AG10803 (cell line): ENCODE measurements at places on chromosomes 4 and X.

- no peak for DNase-seq
These were observed 132.9 kb downstream of the RAP1GDS1 start for GRCh38 chr4:98394134-98394533.

DNA sequence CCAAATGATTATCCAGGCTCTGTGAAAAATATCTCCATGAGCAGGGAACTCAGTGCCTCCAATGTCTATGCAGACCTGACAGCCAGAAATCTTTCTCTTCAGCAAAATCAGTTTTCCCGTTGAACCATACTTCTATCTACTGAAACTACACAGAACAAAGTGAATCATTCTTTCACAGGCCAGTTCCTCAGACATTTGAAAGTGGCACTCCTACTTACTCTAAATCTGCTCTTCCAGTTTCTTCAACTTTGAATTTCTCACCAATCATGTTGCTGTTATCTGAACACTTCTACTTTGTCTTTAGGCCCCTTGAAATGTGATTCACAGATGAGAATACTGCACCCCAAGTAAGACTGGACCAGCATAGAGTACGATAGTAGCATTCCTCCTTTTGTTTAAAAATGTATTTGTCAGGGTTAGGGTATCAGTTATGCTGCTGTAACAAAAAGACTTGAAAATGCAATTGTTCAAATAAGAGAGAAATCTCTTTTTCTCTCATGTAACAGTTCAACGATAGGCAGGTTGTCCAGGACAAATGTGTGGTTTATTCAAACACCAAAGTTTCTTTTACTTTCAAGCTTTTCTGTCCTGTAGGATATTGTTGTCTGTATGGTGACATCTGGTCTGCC, 210.6 kb upstream of the KLF3 start:
- no peak for DNase-seq

DNA sequence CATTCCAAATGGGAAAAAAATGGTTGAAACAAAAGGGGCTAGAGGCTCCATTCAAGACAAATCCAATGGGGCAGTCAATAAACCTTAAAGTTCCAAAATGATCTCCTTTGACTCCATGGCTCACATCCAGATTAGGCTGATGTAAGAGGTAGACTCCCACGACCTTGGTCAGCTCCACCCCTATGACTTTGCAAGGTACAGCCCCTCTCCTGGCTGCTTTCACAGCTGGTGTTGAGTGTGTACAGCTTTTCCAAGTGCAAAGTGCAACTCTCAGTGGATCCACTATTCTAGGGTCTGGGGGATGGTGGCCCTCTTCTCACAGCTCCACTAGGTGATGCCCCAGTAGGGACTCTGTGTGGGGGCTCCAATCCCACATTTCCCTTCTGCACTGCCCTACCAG, 21.5 kb downstream of the SULT1B1 start:
- no peak for DNase-seq

DNA sequence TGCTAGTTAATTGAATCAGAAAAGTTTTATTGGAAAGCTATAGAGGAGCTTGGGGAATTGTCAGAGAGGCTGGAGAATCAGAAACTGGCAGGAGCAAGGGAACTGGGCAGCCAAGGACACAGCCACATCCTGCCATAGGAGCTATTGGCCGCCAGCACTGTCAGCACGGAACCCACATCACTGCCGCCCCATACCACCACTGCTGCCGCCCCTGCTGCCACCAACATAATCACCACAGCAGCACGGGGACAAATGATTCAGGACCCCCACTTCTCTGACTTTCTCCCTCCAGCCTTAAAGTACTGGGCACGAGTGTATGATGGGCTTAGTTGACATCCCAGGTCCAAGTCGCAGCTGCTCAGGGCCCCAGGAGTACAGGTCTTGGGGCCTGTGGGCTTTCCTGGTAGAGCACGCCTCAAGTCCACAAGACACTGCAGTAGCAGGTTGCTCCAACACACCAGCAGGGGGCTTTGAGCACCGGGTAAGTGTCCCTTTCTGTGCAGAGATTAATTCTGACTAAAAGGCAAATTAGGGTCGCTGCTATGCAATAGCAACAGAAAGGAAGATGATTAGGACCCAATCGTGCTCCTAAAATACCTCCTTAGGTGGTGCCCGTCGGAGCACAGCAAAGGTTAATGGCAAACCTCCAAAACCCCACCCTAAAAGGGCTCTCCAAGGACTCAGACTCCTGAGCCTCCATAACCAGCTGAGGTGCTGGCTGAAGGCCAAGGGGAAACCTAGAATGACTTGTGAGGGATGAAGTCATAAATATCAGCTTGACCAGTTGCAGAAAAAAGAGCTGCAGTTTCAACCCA, 6.9 kb downstream of the PJA1 start:
- DNase-seq = peak; percentile 35

GRCh38 chrX:20128670-20129069, 12.0 kb upstream of the MAP7D2 start:
- no peak for DNase-seq

DNA sequence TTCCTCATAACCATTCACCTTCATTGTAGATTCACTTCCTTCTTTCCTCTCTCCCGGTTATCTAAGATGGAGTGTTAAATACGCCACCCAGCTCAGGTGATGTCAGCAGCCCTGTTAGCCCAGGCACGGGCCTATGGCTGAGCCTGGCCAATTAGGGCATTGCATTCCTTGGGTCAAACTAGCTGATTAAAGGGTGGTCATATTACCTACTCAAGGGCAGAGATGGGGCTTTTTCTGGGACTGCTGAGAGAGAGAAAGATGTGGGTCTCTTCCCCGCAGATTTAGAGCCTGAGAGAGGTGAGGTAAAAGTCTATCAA, 39.9 kb upstream of the AFAP1 start:
- DNase-seq = no peak

GRCh38 chr4:112753333-112753732, 116.4 kb downstream of the LARP7 start:
- no peak for DNase-seq

GRCh38 chr4:118325431-118325830, 27.4 kb downstream of the PRSS12 start:
- peak; percentile 32 for DNase-seq

- no peak for DNase-seq
These were observed 78.1 kb upstream of the BOD1L1 start for GRCh38 chr4:13705521-13706041.

- DNase-seq = peak; percentile 23
These were observed 229.3 kb downstream of the IDS start for GRCh38 chrX:149275836-149276235.

- DNase-seq = no peak
These were observed 117.0 kb downstream of the TBL1X start for GRCh38 chrX:9581771-9582385.

- no peak for DNase-seq
These were observed 3.6 kb upstream of the SPP1 start for GRCh38 chr4:87971866-87972265.

- DNase-seq = no peak
These were observed 772.4 kb upstream of the INTU start for GRCh38 chr4:126860308-126860707.

DNA sequence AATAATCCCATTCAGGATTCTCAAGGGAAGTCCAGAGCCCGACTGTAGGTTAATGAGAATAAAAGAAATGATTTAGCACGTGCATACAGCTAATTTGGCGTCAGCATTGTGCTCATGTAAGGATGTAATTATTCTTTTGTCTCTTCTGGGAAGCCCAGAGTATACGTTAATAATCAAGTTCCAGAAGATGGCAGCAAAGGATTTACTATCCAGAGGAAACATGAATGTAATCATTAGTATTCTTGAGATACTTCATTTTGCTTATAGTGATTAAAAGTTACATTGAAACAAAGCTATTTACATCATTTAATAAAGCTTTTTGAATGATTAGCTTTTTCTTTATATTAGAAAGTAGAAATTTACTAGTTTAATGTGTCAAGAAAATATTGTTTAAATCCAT, 27.1 kb upstream of the MAP9 start:
- DNase-seq = peak; percentile 42

- no peak for DNase-seq
These were observed 160.6 kb downstream of the BCOR start for GRCh38 chrX:39936886-39937770.

GRCh38 chrX:9983846-9984245, 16.7 kb downstream of the CLDN34 start:
- DNase-seq = no peak

DNA sequence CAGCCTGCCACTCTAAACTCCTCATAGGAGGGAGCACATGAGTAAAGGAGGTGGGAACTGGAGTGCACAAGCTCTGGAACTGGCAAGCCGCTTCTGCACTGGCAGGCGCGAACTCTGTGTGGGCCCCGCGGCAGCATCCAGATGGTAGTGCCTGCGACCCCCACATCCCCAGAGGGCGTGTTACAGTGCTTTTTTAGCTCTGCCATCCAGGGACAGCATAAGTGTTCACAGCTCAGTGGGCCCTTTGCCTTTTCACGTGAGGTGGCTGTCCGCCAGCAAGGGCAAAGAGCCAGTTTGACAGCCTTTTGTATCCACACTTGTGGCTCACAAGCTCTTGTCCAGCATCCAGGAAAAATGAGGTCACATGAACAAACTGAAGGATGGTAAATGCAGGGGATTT, 581.6 kb upstream of the DIAPH2 start:
- no peak for DNase-seq

DNA sequence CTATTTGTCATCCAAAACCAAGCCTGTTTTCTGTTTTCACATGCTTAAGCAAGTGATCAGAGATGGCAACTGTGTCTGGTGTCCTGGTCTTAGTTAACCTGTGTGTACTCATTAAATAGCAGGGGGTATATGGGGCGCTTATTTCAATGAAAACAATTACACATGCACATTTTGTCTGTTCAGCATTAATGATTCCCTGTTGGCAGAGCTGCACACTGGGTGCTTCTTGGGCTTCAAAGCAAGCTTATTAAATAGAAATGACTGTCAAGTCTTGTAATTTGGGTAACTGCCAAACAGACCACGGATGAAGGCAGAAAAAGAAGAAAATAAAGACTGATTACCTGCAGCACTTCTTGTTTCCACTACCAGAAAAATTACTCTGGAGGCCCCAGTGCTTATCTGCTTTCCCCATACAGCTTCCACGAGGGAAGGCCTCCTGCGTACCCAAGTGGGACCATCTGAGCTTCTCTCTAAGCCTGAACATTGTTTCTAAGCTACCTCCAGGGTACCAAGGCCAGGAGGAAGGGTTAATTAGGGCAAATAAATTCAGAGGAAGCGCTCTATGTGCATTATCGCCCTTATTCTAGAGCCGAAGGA, 107.2 kb upstream of the TBL1X start:
- no peak for DNase-seq

GRCh38 chr4:78534286-78534955, 17.1 kb upstream of the ANXA3 start:
- DNase-seq = no peak

GRCh38 chrX:128759745-128760144, 707.5 kb upstream of the ACTRT1 start:
- DNase-seq = no peak

DNA sequence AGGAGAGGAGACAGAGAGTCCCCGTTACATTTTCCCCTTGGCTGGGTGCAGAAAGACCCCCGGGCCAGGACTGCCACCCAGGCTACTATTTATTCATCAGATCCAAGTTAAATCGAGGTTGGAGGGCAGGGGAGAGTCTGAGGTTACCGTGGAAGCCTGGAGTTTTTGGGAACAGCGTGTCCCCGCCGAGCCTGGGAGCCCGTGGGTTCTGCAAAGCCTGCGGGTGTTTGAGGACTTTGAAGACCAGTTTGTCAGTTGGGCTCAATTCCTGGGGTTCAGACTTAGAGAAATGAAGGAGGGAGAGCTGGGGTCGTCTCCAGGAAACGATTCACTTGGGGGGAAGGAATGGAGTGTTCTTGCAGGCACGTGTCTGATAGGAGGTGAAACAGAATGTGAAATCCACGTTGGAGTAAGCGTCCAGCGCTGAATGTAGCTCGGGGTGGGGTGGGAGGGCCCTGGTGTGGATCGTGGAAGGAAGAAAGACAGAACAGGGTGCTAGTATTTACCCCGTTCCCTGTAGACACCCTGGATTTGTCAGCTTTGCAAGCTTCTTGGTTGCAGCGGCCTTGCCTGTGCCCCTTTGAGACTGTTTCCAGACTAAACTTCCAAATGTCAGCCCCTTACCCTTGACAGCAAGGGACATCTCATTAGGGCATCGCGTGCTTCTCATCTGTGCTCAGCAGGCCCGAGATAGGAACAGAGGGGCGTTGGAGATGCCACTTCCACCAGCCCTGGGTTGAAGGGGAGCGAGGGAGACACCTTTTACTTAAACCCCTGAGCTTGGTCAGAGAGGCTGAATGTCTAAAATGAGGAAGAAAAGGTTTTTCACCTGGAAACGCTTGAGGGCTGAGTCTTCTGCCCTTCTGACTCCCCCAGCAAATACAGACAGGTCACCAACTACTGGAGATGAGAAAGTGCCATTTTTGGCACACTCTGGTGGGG, 2.7 kb downstream of the SHOX start:
- DNase-seq = no peak

DNA sequence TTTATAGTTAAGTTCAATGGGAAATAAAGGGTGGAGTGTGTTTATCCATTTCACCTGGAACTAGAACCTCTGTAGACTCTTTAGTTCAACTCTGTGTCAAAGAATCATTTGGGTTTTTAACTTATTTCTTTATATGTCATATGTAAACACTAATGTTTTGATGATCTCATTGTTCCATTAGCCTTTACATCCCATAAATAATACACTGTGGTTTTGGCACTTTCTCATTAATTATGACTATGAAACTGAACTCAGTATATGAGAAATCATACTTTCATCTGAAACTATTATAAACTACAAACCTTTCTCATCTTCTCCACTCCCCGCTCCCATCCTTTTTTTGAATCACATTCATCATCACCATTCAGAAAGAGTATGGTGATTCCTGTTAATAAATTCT, 31.0 kb downstream of the F8 start:
- no peak for DNase-seq

DNA sequence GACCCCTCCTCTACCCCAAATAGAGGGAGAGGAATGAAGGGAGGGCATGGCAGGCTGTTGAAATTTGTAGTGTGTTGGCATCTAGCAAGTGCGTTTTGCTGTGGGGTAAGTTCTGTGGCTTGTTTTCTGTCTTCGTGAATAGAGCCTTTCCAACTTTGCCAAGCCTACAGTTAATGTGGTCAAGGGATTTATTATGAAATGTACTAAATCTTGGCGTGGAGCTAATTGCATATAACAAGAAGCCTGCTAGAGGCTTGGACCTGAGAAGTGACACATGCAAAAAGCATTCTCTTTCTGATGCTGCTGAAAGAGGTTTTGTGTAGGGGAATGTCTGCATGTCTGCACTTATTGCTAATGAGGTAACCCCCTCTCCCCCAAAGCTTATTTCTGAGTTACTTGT, 132.2 kb downstream of the BMPR1B start:
- peak; percentile 90 for DNase-seq

GRCh38 chr4:184430163-184430562, 44.2 kb downstream of the IRF2 start:
- DNase-seq = no peak

GRCh38 chr4:73258436-73258685, 237 bp downstream of the ANKRD17 start:
- no peak for DNase-seq
